ENCODE measurements at places on chromosomes 11 and 22. TPM values are rescaled to one million over a fixed set of nuclear protein-coding genes. Genes with fewer than 3 reads are reported as not detected.

- DNase-seq = no peak
These were observed 46.4 kb upstream of the OR5D13 start for GRCh38 chr11:55726715-55727324.

DNA sequence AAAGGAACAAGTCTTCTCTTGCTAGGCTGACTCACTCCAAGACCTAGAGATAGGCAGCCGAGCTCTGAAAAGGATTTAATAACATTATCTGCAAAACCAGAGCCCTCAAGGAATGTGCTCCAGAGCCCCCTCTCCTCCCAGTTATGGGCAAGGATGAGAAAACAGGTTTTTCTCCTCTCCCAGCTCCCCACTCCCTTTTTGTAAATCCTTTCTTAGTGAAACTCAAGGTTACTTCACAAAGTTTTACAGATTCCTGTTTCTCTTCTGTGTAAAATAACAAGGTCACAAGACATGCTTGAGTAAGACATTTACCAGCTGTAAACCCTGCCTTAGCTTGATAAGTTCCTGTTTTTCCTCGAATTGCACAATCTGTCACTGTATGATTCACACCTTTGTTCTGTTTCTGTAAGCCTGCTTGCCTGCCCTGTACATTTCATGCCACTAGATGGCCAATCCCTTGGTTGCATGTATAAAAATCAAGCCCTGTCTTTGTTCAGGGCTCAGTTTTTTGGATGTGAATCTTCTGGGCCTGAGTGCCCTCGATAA, 489.4 kb downstream of the KCNA4 start:
- DNase-seq = no peak

DNA sequence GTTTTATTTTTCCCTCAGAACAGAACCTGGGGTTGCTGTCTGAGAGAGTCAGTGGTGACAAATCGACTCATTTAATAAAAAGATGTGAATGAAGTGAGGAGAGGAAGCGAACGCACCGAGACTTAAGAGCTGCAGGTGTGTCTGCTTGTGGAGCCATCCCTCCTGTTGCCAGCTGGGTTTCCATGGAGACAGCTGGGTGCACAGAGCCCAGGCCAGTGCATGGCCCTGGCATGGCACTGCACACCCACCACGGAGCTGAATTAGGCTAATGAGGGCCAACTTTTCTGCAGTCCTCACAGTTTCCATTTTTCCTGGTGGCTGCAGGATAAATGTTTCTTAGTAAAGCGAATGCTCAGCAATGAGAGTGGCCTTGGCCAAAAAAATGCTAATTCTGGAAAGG, 750.2 kb downstream of the OPCML start:
- no peak for DNase-seq

DNA sequence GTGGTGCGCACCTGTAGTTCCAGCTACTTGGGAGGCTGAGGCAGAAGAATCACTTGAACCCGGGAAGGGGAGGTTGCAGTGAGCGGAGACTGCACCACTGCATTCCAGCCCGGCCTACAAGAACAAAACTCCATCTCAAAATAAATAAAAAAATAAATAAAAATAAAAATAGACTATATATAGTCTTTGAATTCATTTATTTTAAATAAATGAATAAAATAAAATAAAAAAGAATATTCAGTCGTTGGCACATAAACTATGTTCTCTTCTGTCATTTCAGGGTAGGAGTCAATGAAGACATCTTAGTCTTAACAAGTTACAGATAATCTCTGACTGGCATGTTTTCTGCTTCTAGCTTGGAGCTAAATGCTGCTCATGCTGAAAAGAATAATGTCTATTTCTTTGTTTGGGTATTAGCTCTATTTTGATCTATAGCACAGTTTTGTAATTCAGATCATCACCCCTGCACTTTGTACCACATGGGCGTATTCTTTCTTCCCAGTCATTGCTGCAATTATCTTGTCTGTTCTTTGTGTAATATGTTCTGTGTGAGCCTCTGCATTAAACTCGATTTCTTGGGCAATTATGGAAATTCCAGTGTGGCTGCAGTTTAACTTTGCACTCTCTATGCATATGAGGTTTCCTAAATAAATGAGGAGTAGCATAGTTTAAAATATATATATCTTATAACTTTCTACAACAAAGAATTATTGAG, 1.4 kb upstream of the MS4A14 start:
- DNase-seq = no peak

DNA sequence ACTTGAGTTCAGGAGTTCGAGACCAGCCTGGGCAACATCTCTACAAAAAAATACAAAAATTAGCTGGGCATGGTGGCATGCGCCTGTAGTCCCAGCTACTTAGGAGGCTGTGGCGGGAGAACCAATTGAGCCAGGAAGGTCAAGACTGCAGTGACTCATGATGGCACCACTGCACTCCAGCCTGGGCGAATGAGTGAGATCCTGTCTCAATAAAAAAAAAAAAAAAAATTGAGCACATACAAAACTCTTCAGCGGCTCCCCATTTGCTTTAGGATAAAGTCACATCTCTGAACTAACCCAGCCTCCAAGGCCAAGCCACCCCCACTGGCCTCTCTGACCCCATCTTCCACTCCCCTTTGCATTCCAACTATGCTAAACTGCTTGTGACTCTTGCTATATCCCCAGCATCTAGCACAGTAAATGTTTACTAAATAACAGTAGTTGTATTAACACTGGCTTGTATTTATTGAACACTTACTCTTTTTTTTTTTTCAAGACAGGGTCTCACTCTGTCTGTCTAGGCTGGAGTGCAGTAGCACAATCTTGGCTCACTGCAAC, 28.9 kb downstream of the CREB3L1 start:
- DNase-seq = no peak

GRCh38 chr11:12706545-12707499, 32.6 kb downstream of the TEAD1 start:
- no peak for DNase-seq

The IL17RA gene
- polyA plus RNA-seq = 5.9 TPM

The HPX gene
- 3.2 TPM for polyA plus RNA-seq

The NXPE1 gene
- polyA plus RNA-seq = not detected

The PTPRCAP gene
- polyA plus RNA-seq = 3.5 TPM

The FAM168A gene
- polyA plus RNA-seq = 47.6 TPM

All from renal cortex interstitium (tissue), 15 donors.